Right atrium auricular region (tissue), 2 donors: ENCODE measurements at places on chromosomes 16 and 17.
A peak's percentile ranks its signal among the peaks of the same experiment; 100 is the strongest.

- peak; percentile 63 for DNase-seq
Observed at GRCh38 chr16:59886021-59886420, 1151.9 kb upstream of the GOT2 start.

- DNase-seq = peak; percentile 30
Observed at GRCh38 chr16:49617710-49618330, 238.1 kb downstream of the ZNF423 start.

DNA sequence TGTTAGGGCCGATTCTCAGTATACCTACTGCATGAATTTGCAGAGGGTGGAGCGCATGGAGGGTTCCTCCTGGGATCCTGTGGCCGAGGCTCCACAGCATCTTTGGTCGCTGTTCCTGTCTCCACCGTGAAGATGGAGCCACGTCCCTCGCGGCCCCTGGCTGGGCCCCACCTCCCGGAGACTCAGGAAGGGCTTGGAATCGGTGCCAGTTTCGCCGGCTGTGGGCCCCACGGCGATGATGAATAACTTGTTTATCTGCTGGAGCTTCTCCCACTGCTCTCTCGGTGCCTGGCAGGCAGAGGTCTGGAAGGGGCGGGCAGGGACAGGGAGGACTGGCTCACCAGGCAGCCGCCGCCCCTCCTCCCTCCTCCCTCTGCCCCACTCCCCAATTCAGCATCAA is 8.1 kb downstream of the SLC5A11 start:
- DNase-seq = no peak

GRCh38 chr17:42273474-42274252 is 2.5 kb downstream of the STAT5B start:
- DNase-seq = no peak

- DNase-seq = no peak
Observed at GRCh38 chr16:54180421-54181359, 105.9 kb downstream of the IRX3 start.

DNA sequence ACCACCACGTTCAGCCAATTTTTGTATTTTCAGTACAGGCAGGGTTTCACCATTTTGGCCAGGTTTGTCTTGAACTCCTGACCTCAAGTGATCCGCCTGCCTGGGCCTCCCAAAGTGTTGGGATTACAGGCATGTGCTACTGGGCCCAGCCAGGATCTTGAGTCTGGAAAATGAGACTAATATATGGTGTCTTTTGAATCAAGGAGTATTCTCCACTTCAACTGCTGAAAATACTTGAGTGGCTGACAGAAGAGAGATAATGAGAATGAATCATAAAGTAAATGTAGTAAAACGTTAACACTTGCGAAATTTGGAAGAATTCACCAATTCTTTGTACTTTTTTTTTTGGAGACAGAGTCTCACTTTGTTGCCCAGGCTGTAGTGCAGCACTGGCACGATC is 16.6 kb downstream of the SMYD4 start:
- DNase-seq = peak; percentile 62

DNA sequence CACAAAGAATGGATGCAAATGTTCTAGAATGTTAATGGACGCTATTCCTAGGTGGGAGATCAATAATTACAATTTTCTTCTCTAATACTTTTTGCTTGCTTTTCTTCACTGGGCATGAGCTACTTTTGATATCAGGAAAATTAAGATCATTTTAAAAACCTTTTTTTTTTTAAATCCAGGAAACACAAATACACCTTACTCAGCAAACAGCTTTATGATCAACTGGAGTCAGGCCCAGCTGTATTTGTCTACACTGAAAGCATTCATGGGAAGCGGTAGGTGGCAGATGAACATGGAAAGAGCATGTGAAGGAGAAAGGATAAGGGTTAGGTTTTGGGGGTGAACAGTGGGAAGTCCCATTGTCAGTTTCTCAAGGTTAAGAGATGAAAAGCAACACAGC is 97.8 kb downstream of the WDR59 start:
- DNase-seq = no peak

GRCh38 chr17:80499560-80499959 is 23.2 kb upstream of the NPTX1 start:
- DNase-seq = no peak

- DNase-seq = no peak
Observed at GRCh38 chr17:78995022-78995760, 14.4 kb downstream of the CANT1 start.

DNA sequence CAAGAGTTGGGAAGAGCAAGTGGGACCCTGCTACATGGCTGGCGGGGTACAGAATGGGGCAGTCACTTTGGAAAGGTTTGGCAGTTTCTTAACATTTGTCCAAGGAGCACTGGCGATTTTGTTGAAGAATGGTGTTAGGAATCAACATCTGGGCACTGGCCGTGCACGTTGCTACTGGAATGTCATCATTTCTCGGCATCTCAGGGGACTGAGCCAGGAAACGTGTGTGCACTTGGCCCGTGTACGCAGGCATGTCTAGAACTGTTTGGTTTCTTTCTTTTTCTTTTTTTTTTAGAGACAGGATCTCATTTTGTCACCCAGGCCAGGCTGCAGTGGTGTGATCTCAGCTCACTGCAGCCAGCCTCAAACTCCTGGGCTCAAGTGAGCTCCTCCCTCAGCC is 17.3 kb upstream of the FOXK2 start:
- DNase-seq = no peak

GRCh38 chr16:66298571-66299120 is 67.8 kb upstream of the CDH5 start:
- peak; percentile 13 for DNase-seq

DNA sequence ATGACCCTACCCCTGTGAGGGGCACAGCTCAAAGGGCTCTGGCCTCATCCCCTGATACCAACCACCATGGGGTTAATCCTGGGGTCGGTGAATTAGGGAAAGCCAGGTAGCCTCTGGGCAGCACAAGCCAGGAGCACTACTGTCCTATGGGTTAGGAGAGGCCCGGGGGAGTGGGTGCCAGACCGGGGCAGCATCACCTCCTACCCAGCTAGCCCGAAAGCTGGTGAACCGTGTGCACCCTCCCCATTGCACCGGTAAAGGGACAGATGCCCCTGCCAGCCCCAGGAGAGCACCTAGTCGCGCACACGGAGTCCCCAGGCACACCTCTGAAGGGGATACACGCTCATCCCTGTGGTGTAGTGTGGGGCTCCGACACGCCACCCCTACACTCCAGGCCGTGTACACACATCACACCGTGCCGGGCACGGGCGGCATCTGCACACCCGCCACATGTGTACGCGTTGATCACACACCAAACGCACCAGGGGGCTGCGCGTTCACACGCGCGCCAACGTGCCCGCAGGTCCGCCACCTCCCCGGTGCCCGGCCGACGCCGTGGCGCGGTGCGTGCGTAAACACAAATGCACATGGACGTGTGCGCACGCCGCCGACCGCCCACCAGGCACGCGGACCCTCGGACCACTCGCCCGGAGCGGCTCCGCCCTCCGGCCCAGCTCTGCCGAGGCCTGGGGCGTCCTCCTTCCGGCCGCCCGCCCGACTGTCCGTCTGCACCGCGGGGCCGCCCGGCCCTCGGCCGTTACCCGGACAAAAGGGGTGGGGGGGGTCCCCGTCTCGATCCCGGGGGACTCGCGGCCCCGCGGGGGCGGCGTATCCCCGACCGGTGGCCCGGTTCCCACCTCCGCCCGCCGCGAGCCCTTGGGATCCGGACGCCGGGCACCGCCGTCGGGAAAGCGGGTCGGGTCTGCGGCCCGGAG is 785 bp downstream of the UBALD1 start:
- DNase-seq = no peak

- no peak for DNase-seq
Observed at GRCh38 chr16:11668623-11669379, 546 bp downstream of the SNN start.

- DNase-seq = no peak
Observed at GRCh38 chr16:70651524-70651923, 5.2 kb downstream of the IL34 start.

GRCh38 chr16:51271156-51271701 is 120.2 kb upstream of the SALL1 start:
- DNase-seq = no peak

DNA sequence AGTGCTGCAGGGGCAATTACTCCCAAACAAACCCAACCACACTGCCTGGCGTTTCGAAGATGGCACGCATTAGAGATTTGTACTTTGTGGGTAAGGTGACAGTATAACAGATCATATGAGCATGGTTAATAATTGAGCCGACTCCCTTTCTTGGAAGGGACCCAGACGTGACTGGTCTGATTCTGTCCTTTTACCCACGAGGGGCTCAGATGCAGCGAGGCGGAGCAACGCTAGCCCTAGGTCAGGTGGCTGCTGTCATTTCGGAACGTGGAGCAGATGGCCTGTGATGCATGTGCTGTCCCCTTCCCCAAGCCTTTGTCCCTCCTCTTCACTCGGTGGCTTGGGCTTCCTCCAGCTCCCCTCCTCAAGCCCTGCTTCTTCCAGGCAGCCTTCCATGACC is 84.2 kb downstream of the SNX29 start:
- no peak for DNase-seq

DNA sequence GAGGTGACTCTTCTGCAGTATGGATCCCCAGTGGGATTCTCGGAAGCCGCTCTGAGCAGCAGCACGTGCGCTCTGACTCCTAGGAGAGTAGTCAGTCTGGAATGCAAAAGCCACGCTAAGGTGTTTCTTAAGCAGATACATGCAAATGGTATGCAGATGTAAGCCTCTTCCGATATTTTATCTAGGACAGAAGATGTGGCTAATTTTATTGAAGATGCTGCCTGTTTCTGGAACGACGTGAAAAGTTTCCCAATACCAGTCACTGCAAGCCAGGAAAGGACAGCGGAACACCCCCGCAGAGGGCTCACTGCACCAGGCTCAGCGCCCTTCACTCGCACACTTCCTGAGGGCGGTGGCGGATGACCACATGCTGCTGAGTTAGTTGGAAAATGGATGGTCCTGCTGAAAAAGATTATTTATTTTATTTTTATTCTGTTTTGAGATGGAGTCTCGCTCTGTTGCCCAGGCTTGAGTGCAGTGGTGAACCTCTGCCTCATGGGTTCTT is 10.1 kb downstream of the FADS6 start:
- no peak for DNase-seq

- DNase-seq = no peak
Observed at GRCh38 chr17:31880311-31880710, 21.2 kb downstream of the UTP6 start.

GRCh38 chr17:82779541-82779940 is 27.7 kb downstream of the TBCD start:
- no peak for DNase-seq

DNA sequence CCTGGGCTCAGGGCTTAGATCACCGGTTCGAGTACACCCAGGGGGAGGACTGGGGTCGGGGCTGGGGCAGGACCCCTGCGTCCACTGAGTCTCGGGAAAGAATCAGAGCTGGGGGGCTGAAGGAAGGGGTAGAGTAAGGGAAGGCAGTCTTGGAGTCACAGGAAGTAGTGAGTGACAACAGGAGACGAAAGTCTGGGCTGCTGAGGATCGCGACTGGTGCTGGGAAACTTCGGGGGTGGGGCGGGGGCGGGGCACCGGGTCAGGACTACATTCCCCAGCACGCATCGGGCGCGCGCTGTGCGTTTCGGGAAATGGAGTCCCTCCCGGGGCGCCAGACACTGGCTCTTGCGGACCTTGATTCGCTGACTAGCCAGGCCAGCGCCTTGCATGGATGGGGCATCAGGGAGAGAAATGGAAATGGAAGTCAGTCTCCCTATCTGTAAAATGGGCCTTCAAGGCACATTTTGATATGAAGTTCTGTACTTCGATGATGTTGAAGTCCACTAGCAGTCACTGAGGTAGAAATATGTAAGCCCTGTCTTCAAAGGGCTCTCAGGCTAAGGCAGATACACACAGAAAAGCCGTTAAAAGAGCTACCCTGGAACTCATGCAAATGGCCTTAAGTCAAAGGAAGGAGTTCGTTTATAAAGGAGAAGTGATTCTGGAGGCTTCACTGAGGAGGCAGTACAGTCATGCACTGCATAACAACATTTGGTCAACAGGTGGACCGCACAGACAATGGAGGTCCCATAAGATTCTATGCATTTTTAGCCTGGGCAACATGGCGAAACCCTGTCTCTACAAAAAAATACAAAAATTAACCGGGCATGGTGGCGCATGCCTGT is 697 bp downstream of the CTF1 start:
- DNase-seq = peak; percentile 96

DNA sequence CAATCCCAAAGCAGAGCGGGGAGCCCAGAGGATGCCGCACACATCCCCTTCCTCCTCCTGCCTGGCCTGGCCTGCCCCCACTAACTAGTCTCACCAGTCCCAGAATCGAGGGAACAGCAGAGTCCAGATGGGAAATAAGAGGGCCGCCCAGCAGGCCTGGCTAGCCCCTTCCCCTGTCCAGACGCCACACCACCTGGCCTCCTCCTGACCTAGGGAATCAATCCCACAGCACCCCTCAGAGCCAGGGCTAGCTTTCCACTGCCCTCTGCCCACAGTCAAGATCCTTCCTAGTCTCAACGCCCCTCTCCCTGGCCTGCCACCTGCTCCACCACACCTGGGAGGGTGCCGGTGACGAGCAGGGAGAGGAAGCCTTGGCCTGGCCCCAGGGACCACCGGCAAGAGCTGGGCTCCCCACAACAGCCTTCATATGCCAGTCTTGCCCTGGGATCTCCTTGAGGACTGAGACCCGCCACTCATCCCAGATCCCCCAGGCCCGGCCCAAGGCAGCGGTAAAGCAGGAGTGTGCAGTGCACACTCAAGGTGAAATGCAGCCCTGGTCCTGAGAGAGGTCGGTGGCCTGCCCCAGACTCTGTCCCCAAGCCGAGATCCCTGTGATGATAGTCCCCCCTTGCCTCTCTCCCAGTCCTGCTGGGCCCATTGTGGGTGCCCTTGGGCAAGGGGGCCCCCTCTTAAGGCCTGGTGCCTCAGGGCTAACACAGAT is 27.9 kb downstream of the KATNB1 start:
- no peak for DNase-seq

GRCh38 chr17:1907909-1908698 is 78.3 kb downstream of the RPA1 start:
- DNase-seq = no peak

DNA sequence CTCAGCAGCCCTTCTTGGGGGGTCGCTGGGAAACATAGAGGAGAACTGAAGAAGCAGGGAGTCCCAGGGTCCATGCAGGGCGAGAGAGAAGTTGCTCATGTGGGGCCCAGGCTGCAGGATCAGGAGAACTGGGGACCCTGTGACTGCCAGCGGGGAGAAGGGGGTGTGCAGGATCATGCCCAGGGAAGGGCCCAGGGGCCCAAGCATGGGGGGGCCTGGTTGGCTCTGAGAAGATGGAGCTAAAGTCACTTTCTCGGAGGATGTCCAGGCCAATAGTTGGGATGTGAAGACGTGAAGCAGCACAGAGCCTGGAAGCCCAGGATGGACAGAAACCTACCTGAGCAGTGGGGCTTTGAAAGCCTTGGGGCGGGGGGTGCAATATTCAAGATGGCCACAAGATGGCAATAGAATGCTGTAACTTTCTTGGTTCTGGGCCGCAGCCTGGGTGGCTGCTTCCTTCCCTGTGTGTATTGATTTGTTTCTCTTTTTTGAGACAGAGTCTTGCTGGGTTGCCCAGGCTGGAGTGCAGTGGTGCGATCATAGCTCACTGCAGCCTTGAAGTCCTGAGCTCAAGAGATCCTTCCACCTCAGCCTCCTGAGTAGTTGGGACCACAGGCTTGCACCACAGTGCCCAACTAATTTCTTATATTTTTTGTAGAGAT is 3.4 kb downstream of the STH start:
- peak; percentile 80 for DNase-seq

GRCh38 chr16:81221731-81222130 is 16.8 kb upstream of the BCO1 start:
- no peak for DNase-seq

GRCh38 chr17:27811961-27812360 is 11.6 kb upstream of the NOS2 start:
- no peak for DNase-seq
